Endodermal cell (in vitro differentiated cells): ENCODE measurements at places on chromosomes 12 and 14.

DNA sequence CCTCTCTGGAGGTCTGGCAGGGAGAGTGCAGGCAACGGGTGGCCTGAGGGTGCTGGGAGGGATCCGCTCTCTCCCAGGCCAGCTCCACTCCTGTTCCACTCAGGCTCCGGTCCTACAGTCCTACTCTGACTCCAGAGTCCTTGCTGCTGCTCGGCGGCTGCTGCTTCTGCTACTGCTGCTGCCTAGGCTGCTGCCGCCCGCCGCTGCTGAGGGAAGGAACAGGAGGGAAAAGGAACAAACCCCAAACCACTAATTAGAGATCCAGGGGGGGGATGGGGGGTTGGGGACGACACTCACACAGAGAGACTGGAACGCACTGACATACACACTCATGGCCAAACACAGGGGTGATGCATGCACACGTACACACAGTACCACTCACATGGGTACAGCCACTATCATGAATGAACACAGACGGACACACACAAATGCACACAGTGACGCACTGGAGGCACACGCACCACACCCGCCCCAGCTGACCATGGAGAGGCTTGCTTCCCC lies at the start of gene SP7:
TSS of gene SP7 (minus strand) at position 174 of the 501 bp plus-strand sequence. CDS start 708 bp downstream, outside the sequence.
- DNase-seq, result peak; percentile 56

- peak; percentile 57 for DNase-seq
Measured at GRCh38 chr14:59583755-59584154, 7.1 kb upstream of the CCDC175 start.

GRCh38 chr14:66003082-66003730 lies 483.0 kb upstream of the CCDC196 start:
- no peak for DNase-seq

DNA sequence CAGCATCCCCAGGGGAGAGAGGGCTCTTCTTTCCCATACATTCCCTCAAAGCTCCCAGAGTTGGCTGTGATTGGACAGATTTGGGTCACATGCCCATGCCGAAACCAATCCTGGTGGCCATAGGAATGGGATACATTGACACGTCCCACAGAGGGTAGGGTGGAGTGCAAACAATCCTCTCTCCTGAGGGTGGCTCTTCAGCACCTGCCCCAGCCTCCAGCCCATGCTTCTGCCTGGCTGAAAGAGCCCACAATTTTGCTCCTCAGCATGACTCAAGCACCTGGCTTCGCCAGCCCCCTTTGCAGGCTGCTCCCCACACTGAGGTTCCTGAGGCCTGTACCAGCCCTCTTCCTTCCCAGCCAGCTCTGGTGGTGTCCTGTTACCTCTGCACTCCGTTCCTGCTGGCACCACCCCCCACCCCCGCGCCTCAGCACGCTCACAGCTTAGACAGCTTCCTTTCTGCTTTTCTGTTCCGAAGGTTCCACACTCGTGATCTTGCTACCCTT lies 71.7 kb downstream of the CCDC92 start:
- DNase-seq, result peak; percentile 84

DNA sequence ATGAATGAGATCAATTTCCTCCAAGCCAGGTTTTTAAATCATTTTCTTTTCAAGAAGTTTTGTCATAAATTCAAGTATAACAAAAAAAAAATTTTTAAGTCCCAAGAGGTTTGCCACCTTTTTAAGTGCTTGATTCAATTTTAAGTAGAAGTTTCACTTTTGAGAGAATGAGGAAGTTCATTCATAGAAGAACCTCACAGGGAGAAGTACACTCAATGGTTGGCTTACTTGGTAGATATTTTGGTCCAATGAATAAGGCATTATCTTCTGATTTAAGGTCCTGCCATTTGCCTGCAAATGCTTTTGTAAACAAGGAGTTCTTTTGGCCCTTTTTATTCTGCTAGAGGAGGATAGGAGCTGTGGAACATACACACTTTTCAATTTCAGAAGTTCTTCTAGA lies 96.7 kb upstream of the NOVA1 start:
- no peak for DNase-seq

DNA sequence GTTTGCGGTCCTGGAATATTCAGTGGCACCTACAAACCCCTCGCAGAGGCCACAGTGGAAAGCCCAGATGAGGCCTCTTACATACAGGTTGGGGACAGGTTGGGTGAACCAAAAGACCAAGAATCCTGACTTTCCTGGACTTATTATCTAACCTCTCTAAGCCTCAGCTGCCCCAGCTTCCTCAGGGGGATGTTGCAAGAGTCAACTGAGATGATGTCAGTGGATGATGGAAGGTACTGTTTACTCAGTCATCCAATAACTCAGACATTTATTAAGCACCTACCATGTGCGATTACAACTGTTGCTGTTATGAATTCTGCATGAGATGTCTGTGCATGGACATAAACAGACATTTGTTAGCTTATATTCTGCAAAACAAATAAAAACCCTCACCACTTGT lies 72.8 kb downstream of the RFX4 start:
- no peak for DNase-seq
